Immature natural killer cell (primary cell): ENCODE measurements at places on chromosomes 11 and 22. TPM values are rescaled to one million over a fixed set of nuclear protein-coding genes. Genes with fewer than 3 reads are reported as not detected.

DNA sequence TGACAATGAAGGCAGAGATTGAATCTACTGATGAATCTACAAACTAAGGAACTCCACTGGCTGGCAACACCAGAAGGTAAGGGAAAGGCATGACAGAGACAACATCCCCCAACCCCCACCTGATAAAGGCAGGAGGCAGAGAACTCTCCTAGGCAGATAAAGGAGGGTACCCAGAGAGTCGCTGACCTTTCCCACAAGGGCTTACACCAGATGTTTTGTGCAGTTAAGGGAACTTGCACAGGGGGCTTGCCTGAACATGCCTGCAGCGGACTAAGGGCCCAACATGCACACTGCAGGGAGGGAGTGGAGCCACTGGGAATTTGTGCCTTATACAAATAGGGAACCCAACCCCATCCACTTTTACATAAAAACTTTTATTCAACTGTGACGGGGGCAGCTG, 1996.9 kb upstream of the RAG2 start:
- no peak overlapping the region for H3K27ac ChIP-seq
- peaks cover 2% of the 10 kb centered on the region for H3K27me3 ChIP-seq
- H3K36me3 ChIP-seq: no peaks in the 10 kb centered on the region
- DNase-seq: no peak

DNA sequence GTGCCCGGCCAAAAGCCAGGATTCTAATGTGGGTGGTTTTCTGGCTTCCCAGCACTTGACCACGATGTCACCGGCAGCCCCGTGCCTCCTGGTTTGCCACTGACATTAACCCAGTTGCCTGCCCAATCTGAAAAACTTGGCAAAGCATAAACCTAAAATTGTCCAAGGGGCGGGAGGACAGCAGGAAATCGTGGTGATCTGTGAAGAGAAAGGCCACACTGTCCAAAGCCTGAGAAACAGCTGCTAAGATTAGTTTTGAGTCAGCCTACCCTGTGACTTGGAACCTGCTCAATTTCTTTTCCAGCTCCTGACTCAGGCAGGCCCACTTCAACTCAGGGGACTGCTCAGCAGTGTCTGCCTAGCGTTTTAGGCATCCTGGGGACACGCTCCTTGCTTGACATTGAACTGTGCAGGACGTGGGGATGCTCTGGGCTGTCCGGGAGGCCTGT, 8.2 kb upstream of the F2 start:
- H3K27me3 ChIP-seq: no peaks in the 10 kb centered on the region
- DNase-seq: no peak
- peaks cover 1% of the 10 kb centered on the region for H3K4me1 ChIP-seq
- peaks cover 15% of the 10 kb centered on the region for H3K36me3 ChIP-seq
- no peak overlapping the region for H3K4me3 ChIP-seq

- peaks cover 38% of the 10 kb centered on the region for H3K4me1 ChIP-seq
- peak overlapping the region; percentile 99 for H3K4me3 ChIP-seq
- no peaks in the 10 kb centered on the region for H3K36me3 ChIP-seq
- peak overlapping the region; percentile 97 for H3K27ac ChIP-seq
- DNase-seq: no peak
Measured at GRCh38 chr22:43953988-43954785, 1.1 kb upstream of the SAMM50 start.

The UPB1 gene
- not detected for polyA plus RNA-seq

DNA sequence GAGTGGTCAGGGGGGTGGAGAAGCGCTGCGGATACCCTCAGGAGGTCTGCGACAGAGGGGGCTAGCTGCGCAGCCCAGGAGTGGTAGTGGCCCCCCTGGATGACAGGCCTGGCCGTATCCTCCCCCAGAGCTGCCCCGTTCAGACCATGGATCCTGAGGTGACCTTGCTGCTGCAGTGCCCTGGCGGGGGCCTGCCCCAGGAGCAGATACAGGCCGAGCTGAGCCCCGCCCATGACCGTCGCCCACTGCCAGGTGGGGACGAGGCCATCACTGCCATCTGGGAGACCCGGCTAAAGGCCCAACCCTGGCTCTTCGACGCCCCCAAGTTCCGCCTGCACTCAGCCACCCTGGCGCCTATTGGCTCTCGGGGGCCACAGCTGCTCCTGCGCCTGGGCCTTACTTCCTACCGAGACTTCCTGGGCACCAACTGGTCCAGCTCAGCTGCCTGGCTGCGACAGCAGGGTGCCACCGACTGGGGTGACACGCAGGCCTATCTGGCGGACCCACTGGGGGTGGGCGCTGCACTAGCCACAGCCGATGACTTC, 505 bp downstream of the NUDT22 start:
- peak overlapping the region; percentile 90 for H3K27ac ChIP-seq
- no peaks in the 10 kb centered on the region for H3K27me3 ChIP-seq
- no peaks in the 10 kb centered on the region for H3K36me3 ChIP-seq
- H3K4me1 ChIP-seq: peaks cover 38% of the 10 kb centered on the region

The HIRA gene
- polyA plus RNA-seq: 11.5 TPM

- DNase-seq: no peak
- H3K27ac ChIP-seq: no peak overlapping the region
- H3K27me3 ChIP-seq: peaks cover 10% of the 10 kb centered on the region
- H3K36me3 ChIP-seq: no peaks in the 10 kb centered on the region
- H3K4me1 ChIP-seq: no peaks in the 10 kb centered on the region
- H3K4me3 ChIP-seq: no peak overlapping the region
Measured at GRCh38 chr11:1060852-1061616, 13.6 kb upstream of the MUC2 start.

The BRSK2 gene
- polyA plus RNA-seq: not detected

The LIN7C gene
- 5.4 TPM for polyA plus RNA-seq

GRCh38 chr11:84790849-84791427, 836.2 kb downstream of the DLG2 start:
- no peaks in the 10 kb centered on the region for H3K4me1 ChIP-seq
- no peaks in the 10 kb centered on the region for H3K27me3 ChIP-seq
- H3K4me3 ChIP-seq: no peak overlapping the region
- no peak for DNase-seq
- no peak overlapping the region for H3K27ac ChIP-seq
- H3K36me3 ChIP-seq: no peaks in the 10 kb centered on the region

DNA sequence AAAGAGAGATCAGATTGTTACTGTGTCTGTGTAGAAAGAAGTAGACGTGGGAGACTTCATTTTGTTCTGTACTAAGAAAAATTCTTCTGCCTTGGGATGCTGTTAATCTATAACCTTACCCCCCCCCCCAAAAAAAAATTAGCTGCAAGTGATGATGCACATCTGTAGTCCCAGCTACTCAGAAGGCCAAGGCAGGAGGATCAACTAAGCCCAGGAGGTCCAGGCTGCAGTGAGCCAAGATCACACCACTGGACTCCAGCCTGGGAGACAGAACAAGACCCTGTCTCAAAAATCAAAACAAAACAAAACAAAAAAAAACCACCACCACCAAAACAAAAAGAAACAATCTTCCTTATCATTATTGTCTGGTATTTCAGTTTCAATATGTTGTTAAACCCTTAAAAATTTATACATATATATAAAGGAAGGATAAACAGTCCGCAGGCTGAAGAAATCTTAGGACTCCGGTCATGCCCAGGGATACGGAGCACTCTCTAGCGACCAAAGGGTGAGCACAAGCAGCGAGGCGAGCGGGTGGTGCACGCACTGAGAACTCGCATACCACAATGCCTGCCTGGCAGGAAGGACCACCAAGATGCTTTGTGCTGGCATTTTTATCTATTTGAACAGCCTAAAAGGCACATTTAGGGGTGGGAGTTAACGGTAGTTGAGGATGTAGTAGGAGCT, 6.4 kb downstream of the POLDIP3 start:
- peaks cover 3% of the 10 kb centered on the region for H3K27me3 ChIP-seq
- no peak overlapping the region for H3K4me3 ChIP-seq
- H3K36me3 ChIP-seq: peaks cover 4% of the 10 kb centered on the region
- H3K4me1 ChIP-seq: peaks cover 56% of the 10 kb centered on the region
- H3K27ac ChIP-seq: no peak overlapping the region

The DDTL gene
- 0.72 TPM for polyA plus RNA-seq

- H3K4me3 ChIP-seq: no peak overlapping the region
- peaks cover 11% of the 10 kb centered on the region for H3K4me1 ChIP-seq
- peaks cover 8% of the 10 kb centered on the region for H3K27me3 ChIP-seq
- H3K27ac ChIP-seq: no peak overlapping the region
- no peaks in the 10 kb centered on the region for H3K36me3 ChIP-seq
Measured at GRCh38 chr11:444396-445144, 2.8 kb upstream of the ANO9 start.

The GPHA2 gene
- not detected for polyA plus RNA-seq

The DEFB131B gene
- not detected for polyA plus RNA-seq

The MMP13 gene
- not detected for polyA plus RNA-seq

The KCTD14 gene
- polyA plus RNA-seq: not detected

- no peaks in the 10 kb centered on the region for H3K4me1 ChIP-seq
- peaks cover 19% of the 10 kb centered on the region for H3K27me3 ChIP-seq
- no peak for DNase-seq
- H3K36me3 ChIP-seq: no peaks in the 10 kb centered on the region
- no peak overlapping the region for H3K4me3 ChIP-seq
Measured at GRCh38 chr11:33377412-33378370, 120.5 kb downstream of the HIPK3 start.

The GPR152 gene
- 2.5 TPM for polyA plus RNA-seq

The ZNF74 gene
- polyA plus RNA-seq: 2.0 TPM

- H3K4me3 ChIP-seq: no peak overlapping the region
- peaks cover 9% of the 10 kb centered on the region for H3K27me3 ChIP-seq
- H3K36me3 ChIP-seq: no peaks in the 10 kb centered on the region
- no peak overlapping the region for H3K27ac ChIP-seq
- DNase-seq: no peak
Measured at GRCh38 chr11:14094481-14095037, 132.0 kb downstream of the SPON1 start.

- no peak overlapping the region for H3K27ac ChIP-seq
- peaks cover 7% of the 10 kb centered on the region for H3K27me3 ChIP-seq
- H3K4me1 ChIP-seq: peaks cover 59% of the 10 kb centered on the region
- no peak overlapping the region for H3K4me3 ChIP-seq
Measured at GRCh38 chr11:108223348-108224149, 682 bp downstream of the ATM start.

The C1QTNF5 gene
- polyA plus RNA-seq: not detected

DNA sequence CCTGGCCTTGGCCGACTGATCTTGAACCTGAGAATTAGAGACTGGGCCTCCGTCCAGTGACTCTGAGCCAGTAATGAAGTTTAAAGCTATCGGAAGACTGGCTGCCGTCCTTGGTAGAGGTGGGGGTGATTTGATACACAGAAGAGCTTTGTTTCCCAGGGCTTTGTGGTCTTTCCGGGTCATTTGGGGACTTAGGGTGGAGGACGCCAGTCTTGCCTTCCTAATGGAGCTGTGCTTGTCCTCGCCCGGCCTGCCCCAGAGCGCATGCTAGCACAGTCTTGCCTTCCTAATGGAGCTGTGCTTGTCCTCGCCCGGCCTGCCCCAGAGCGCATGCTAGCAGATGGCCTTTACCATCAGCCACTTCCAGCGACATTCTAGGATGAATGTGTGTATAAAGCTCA, 65.8 kb downstream of the ST3GAL4 start:
- no peak for DNase-seq
- no peaks in the 10 kb centered on the region for H3K27me3 ChIP-seq
- peaks cover 1% of the 10 kb centered on the region for H3K36me3 ChIP-seq
- no peak overlapping the region for H3K27ac ChIP-seq

DNA sequence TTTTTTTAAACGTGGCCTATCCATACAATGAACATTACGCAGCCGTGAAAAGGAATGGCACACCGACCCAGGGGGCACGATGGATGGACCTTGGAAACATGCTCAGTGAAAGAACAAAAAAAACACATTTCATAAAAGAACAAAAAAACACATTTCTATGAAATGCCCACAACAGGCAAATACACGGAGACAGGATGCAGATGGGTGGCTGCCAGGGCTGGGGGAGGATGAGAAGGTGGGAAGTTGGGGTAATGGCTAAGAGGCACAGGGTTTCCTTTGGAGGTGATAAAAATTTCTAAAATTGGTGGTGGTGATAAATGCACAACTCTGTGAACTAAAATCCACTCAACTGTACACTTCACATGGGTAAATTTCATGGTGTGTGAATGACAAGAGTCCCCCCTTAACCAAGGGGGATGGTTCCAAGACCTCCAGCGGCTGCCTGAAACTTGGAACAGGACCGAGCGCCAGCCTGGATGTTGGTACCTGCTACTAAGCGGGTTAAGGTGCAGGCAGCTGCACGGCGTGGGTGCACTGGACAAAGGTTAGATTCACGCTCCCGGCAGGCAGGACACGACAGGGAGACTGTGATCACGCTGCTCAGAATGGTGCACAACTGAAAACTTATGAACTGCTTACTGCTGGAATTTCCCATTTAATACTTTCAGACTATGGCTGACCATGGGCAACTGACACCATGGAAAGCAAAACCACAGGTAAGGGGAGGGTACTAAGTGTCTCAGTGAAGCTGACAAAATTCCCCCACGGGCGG, 16.5 kb downstream of the BRD1 start:
- peaks cover under 1% of the 10 kb centered on the region for H3K27me3 ChIP-seq
- no peak for DNase-seq
- H3K4me3 ChIP-seq: peak overlapping the region; percentile 30

- H3K27me3 ChIP-seq: peaks cover 13% of the 10 kb centered on the region
- H3K36me3 ChIP-seq: peaks cover 6% of the 10 kb centered on the region
- peak; percentile 38 for DNase-seq
- H3K4me1 ChIP-seq: peaks cover 60% of the 10 kb centered on the region
Measured at GRCh38 chr22:23180893-23181720, 798 bp downstream of the BCR start.

The PRDX5 gene
- 558 TPM for polyA plus RNA-seq

The APOBEC3G gene
- 885 TPM for polyA plus RNA-seq

DNA sequence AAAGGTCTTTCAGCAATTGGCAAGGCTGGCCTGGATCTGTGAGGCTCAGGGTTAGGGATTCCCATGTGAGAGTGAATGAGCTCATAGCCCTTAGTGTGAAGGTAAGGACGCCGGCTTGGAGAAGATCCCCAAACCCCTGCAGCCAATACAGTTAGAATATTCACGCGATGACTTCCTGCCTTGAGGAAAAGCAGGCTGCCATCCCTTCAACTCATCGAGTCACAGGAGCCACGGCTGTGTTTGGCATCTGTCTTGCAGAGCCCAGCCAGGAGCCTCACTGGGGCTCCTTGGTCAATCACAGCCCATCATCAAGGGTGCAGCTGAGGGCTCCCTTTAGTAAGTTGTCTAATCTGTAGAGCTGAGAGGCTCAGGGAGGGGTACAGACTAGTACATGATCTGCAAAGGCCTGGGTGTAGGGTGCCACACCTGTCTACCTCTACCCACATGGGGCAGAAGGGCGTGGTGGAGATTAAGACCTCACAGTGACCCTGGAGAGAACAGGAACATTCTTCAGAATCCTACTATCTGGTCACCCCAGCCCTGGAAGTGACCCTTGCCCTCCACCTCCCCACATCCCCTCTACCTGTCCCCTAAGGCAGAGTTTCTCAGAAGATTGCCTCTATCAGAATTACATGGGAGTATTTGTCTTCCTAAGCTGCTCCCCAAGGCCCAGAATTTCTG, 18.5 kb downstream of the IL10RA start:
- no peaks in the 10 kb centered on the region for H3K27me3 ChIP-seq
- DNase-seq: no peak
- H3K27ac ChIP-seq: peak overlapping the region; percentile 96
- peaks cover 100% of the 10 kb centered on the region for H3K4me1 ChIP-seq

The LRRC4C gene
- not detected for polyA plus RNA-seq
